ENCODE measurements at places on chromosomes 4 and X. TPM values are rescaled to one million over a fixed set of nuclear protein-coding genes. Genes with fewer than 3 reads are reported as not detected.

GRCh38 chr4:135434936-135435335 is 1233.3 kb upstream of the PABPC4L start:
- no peak for DNase-seq

Gene PRSS12
- total RNA-seq, result not detected

Gene PDLIM3
- not detected for total RNA-seq

DNA sequence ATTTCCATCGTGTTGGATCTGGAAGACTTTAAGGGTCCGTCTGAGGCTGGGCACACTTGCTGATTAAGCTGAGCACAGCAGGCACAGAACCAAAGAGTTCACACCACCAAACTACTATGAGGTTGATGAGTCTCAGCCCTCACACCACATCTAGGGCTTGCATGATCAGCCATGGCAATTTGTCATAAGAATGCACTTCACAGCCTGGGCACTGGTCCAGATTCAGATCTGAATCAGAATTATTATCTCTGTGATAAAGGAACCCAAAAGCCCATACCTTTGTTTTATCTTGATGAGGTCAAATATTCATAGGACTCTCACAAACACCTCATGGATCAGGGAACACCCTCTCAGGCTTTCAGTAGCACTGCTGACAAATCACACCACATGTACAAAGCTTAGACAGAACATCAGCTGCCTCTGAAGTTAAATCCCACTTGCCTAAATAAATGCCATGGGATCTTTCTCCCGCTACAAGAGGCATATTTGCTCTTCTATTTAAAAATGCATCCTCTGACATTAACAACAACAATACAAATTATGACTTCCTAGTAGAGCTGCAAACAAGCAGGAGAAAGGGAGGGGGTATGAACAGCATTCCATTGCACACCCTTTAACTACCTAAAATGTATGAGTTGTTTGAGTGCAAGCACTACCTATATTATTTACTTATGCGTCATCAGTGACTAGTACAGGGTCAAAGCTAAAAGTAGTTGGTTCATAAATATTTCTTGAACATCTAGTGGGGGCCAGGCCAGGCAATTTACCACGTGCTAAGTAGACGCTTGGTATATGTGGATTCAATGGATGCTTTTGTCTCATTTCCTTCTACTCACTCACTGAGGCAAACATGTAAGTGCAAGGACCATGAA is 186.3 kb upstream of the FGF13 start:
- no peak for DNase-seq

DNA sequence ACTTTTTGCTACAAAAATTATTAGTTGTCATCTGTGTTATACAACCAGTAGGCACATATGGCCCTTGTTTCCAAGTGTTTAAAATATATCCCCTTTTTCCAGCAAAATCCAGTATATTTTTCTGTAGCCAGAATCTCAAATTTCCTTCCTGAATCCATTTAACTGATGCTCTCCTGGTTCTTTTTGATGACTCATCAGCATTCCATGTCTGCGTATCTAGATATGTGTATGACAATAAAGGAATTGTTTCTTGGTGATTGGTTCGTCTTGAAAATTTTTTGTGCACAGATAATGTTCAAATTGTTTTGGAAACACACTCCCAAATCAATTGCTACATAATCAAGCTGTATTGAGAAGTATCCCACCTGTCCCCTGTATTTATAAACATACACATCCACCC is 98.3 kb downstream of the ITM2A start:
- DNase-seq, result no peak

Gene PQBP1
- 61.0 TPM for total RNA-seq

DNA sequence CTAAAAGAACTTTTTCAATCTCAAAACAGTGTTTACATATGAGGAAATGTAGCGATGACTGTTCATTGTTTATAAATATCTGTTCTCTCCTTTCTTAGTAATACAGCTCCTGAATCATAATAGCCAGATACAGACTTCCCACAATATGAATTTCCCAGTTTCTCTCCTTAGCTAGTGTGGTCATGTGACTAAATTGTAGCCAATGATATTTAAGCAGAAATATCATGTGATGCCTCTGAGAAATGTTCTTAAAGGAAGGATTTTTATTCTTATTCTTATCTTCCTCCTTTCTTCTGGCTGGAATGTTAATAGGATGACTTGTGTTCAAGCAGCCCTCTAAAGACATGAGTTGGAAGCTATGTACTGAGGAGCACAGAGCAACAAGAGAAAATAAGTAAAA is 383.7 kb upstream of the ATOH1 start:
- DNase-seq, result no peak

Gene IBSP
- not detected for total RNA-seq

- no peak for DNase-seq
These were observed 21.7 kb downstream of the BMP2K start for GRCh38 chr4:78797777-78798284.

Gene AKAP4
- total RNA-seq, result not detected

Gene FGA
- not detected for total RNA-seq

Gene GLRB
- not detected for total RNA-seq

GRCh38 chr4:75135068-75135825 is 202.3 kb downstream of the PARM1 start:
- no peak for DNase-seq

Measured in activated naive CD8-positive, alpha-beta T cell treated with anti-CD3 and anti-CD28 coated beads, Interleukin-2, amount 10 ng/mL, durations not matched to agents 7 days and 5 days (primary cell).